NCI-H1694 (cell line): ENCODE measurements at places on chromosomes 4 and X.
A peak's percentile ranks its signal among the peaks of the same experiment; 100 is the strongest.

- no peak for DNase-seq
Measured at GRCh38 chrX:101787934-101788333, 128.3 kb upstream of the ARMCX2 start.

- DNase-seq: no peak
Measured at GRCh38 chr4:7364979-7365378, 69.8 kb downstream of the PSAPL1 start.

- DNase-seq: no peak
Measured at GRCh38 chr4:65599340-65599739, 70.9 kb downstream of the EPHA5 start.

- peak; percentile 15 for DNase-seq
Measured at GRCh38 chr4:33715841-33716395, 2528.4 kb downstream of the ARAP2 start.
